ENCODE measurements at places on chromosomes 6 and 20.

GRCh38 chr20:57679113-57679512, 30.7 kb downstream of the PMEPA1 start:
- no peak for DNase-seq

GRCh38 chr6:64301307-64302236, 666.0 kb downstream of the PHF3 start:
- no peak for DNase-seq

GRCh38 chr6:123448306-123448884, 188.4 kb downstream of the TRDN start:
- no peak for DNase-seq

- no peak for DNase-seq
Measured at GRCh38 chr20:14922503-14923267, 585.3 kb upstream of the FLRT3 start.

GRCh38 chr6:16413399-16413798, 175.0 kb downstream of the GMPR start:
- no peak for DNase-seq

GRCh38 chr6:108993876-108994275, 100.8 kb downstream of the SESN1 start:
- no peak for DNase-seq

GRCh38 chr6:168880271-168880670, 373.4 kb downstream of the THBS2 start:
- DNase-seq = no peak

- no peak for DNase-seq
Measured at GRCh38 chr6:15763837-15764236, 101.0 kb upstream of the DTNBP1 start.

- DNase-seq = no peak
Measured at GRCh38 chr6:72969666-72970065, 255.6 kb downstream of the KHDC1L start.

DNA sequence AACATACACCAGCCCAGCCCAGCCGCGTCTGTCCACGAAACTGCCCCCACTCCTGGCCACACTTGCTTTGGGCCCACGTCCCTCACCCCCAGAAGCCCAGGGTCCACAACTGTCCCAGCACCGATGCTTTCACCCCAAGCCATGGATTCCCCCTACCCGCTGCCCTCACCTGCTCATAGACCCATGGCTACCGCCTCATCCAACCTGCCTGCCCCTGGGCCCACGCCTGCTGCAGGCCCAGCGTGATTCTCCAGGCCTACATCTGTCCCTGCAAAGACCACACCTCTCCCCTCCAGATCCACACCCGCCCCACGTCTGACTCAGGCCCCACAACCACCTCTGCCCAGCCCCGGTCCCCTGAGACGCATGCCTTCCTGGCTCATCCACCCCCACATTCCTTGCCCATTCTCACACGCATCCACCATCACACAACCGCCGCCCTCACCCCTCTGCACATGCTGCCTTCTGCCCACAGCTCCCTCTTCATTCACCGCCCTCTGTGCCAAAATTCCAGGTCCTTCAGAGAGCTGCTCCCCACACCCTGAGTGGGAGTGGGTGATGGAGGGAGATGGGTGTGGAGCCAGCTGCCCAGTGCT, 86.7 kb downstream of the GRM4 start:
- DNase-seq = no peak

GRCh38 chr20:62707276-62707920, 1.2 kb upstream of the NTSR1 start:
- DNase-seq = no peak

GRCh38 chr6:89542866-89543265, 95.7 kb downstream of the LYRM2 start:
- DNase-seq = no peak

GRCh38 chr6:52546678-52547077, 30.2 kb downstream of the TRAM2 start:
- DNase-seq = no peak

Data from NCI-H1694 treated with DMSO at 0.1 percent for 48 hours (cell line).